ENCODE measurements at places on chromosomes 7 and 10. TPM values are rescaled to one million over a fixed set of nuclear protein-coding genes. Genes with fewer than 3 reads are reported as not detected.

- peaks cover 26% of the 10 kb centered on the region for H3K4me1 ChIP-seq
- no peaks in the 10 kb centered on the region for H3K36me3 ChIP-seq
- peak overlapping the region; percentile 57 for H3K27ac ChIP-seq
- DNase-seq, result no peak
These were observed 58.4 kb downstream of the ZNF467 start for GRCh38 chr7:149714910-149715471.

- H3K36me3 ChIP-seq, result peaks cover 58% of the 10 kb centered on the region
- no peaks in the 10 kb centered on the region for H3K4me1 ChIP-seq
- H3K27me3 ChIP-seq, result no peaks in the 10 kb centered on the region
- no peak overlapping the region for H3K4me3 ChIP-seq
- no peak for DNase-seq
These were observed 249.2 kb downstream of the SFMBT2 start for GRCh38 chr10:7161484-7162250.

DNA sequence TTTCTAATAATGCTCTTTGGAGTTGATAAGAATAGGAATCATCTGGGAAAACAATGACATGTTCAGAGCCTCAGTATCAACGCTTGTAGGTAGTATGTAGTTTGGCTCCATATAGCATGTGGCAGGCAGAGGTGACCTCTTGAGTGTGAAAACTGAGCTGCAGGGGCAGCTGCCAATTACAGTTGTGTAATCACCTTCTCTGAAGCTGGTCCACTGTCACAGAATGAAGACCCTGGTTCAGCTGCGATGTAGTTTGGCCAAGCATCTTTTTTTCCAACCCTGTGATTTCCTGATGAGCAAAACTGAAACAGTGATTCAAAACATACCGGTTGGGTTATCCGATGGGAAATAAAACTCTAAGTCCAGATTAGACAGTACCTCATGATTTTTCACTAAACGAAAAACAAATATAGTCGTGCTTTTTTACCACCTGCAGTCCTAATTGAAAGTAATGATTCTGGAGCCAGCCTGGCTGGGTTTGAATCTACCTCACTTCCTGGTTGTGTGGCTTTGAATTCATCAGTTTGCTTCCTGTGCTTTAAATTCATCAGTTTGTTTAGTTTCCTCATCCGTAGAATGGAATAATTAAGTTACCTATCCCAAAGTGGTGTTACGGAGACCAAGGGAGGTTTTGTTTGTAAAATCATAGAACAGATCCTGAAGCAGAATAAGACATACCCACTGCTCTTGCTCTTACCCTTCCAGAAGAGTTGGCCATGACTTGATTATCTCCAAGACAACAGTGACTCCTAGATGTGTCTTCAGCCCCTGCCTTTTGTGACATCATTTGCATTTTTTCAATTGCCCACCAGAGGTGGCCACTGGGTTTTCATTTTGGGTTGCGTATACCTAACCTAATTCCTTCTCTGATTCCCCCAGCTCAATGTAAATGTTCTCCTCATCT, 87.4 kb downstream of the CELF2 start:
- H3K36me3 ChIP-seq, result no peaks in the 10 kb centered on the region
- no peaks in the 10 kb centered on the region for H3K4me1 ChIP-seq
- no peaks in the 10 kb centered on the region for H3K27me3 ChIP-seq
- H3K4me3 ChIP-seq, result no peak overlapping the region
- peak; percentile 27 for DNase-seq
- H3K27ac ChIP-seq, result no peak overlapping the region

DNA sequence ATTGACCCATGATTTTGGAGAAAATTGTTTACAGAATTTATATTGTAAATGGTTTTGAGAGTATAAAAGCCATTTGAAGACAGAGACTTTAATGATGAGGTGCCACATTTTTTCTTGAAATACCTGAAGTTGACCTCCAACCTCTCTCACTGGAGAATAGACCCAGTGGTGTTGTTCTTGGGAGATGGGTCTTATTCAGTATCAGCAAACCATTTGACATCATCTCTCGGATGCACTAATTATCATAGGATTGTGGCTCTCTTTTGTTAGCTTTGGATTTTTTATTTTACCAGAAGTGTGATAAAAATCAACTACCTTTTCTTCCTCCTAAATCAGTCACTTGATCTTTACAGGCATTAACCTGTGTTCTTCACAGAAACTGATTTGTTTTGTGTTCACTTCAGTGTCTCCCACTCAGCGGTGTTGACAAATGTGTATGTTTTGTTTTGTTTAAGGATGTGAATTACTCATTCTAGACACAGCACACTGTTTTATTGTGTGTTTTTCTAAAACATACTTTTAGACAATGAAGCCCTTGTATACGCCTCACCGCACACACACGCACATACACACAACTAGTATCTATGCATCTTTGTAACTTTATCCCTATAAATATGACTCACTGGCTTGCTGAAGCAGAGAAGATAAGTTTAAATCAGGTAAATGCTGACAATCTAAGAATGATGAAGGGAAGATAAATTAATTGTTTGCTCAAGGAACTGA, 455.6 kb downstream of the INHBA start:
- DNase-seq, result no peak
- no peaks in the 10 kb centered on the region for H3K27me3 ChIP-seq
- no peak overlapping the region for H3K27ac ChIP-seq
- no peaks in the 10 kb centered on the region for H3K36me3 ChIP-seq
- no peaks in the 10 kb centered on the region for H3K4me1 ChIP-seq

DNA sequence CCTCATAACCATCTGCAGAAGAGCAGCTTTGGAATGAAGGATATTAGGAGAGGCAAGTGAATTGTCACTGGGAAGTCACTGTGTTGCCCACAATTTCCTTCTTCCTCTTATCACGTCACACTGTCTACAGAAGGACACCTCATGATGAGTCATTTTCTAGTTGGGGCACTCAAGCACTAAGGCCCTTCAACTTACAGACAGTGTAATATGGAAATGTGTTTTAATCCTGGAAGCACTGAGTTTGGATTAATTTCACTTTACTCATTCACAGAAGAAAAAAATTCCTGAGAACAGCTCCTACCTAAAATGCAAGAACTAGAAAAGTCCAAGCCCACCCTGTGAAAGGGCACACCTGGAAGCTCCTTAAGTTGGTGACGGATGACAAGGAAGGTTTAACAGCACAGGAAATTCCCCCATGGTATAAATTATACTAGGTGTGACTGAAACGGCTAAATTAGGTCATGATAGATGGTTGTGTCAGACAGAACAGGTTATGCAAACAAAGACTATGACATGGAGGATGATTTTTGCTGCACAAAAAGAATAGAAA, 56.6 kb downstream of the PARD3 start:
- H3K27ac ChIP-seq, result no peak overlapping the region
- no peaks in the 10 kb centered on the region for H3K27me3 ChIP-seq
- no peak for DNase-seq
- no peaks in the 10 kb centered on the region for H3K4me1 ChIP-seq
- H3K36me3 ChIP-seq, result no peaks in the 10 kb centered on the region

DNA sequence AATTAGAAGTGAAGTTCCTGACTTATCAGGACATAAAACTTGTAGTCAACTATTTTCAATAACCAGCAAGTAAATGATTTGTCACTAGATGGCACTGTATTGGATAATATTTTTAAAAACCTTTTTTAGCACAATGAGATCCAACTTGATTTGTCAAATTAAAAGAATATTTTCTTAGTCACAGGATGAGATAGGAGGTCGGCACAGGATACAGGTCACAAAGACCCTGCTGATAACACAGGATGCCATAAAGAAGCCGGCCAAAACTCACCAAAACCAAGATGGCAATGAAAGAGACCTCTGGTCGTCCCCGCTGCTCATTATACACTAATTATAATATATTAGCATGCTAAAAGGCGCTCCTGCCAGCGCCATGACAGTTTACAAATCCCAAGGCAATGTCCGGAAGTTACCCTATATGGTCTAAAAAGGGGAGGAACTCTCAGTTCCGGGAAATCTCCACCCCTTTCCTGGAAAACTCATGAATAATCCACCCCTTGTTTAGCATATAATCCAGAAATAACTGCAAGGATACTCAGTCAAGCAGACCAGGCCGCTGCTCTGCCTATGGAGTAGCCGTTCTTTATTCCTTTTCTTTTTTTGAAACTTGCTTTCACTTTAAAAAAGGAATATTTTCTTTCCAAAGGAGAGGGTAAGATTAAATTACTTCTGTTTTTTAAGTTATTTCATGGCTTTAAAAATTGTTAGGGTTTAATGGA, 255.7 kb upstream of the MKLN1 start:
- no peaks in the 10 kb centered on the region for H3K27me3 ChIP-seq
- no peak overlapping the region for H3K4me3 ChIP-seq
- peaks cover 19% of the 10 kb centered on the region for H3K4me1 ChIP-seq
- no peak overlapping the region for H3K27ac ChIP-seq

- H3K4me1 ChIP-seq, result no peaks in the 10 kb centered on the region
- H3K4me3 ChIP-seq, result no peak overlapping the region
- no peak overlapping the region for H3K27ac ChIP-seq
- H3K36me3 ChIP-seq, result no peaks in the 10 kb centered on the region
These were observed 137.1 kb upstream of the MDFIC start for GRCh38 chr7:114784746-114785145.

DNA sequence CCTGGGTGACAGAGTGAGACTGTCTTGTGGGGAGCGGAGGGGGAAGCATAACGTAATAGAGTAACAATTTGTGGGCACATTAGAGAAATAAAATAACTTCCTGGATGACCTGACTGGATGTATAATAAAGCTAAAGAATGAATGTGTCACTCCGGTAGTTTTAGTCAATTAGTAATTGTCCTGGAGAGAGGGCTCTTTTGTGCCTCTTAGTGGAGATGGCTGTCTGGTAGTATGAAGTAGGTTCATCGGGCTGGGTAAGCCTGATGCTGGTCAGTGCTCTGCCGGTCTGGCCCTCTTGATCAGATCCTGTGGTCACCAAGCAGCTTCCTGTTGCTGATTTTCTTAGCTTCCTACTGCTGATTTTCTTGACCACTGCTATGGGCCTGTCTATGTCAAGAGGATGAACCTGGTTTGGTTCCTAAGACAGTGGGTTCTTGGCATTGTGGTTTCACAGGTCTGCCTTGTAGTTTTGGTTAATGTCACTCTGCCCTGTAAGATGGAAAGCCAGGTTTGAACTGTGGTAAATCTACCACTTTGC, 34.1 kb downstream of the ZRANB1 start:
- H3K4me3 ChIP-seq, result no peak overlapping the region
- H3K27me3 ChIP-seq, result no peaks in the 10 kb centered on the region
- H3K27ac ChIP-seq, result no peak overlapping the region
- peaks cover 29% of the 10 kb centered on the region for H3K4me1 ChIP-seq

DNA sequence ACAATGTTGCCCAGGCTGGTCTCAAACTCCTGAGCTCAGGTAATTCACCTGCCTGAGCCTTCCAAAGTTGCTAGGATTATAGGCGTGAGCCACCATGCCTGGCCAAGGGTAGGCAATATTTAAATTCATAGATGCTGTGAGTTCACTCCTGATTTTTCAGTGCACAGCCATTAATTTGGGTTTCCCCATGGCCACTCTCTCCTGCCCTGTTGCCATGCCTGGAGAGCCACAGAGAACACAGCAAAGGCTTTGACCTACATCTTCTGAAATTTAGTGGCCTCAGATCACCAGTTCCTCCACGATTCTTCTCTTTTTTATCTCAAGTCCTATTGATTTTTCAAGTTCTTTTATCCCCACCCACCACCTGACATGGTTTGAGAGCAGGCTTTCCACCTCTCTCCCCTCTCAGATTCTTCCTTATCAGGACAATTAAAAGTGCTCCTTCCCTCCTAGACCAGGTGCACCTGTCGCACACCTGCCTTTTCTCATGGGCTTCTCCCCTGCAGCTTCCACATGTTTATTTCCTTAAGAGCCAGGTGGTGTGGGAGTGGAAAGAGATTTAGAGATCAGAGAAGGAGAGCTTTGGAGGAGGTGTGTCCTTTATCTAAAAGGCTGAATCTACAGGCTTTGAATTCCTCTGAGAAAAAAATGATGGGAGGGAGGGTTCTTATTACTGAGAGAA, 123.8 kb downstream of the ADRA2A start:
- DNase-seq, result no peak
- no peaks in the 10 kb centered on the region for H3K36me3 ChIP-seq
- H3K4me1 ChIP-seq, result no peaks in the 10 kb centered on the region
- no peaks in the 10 kb centered on the region for H3K27me3 ChIP-seq

DNA sequence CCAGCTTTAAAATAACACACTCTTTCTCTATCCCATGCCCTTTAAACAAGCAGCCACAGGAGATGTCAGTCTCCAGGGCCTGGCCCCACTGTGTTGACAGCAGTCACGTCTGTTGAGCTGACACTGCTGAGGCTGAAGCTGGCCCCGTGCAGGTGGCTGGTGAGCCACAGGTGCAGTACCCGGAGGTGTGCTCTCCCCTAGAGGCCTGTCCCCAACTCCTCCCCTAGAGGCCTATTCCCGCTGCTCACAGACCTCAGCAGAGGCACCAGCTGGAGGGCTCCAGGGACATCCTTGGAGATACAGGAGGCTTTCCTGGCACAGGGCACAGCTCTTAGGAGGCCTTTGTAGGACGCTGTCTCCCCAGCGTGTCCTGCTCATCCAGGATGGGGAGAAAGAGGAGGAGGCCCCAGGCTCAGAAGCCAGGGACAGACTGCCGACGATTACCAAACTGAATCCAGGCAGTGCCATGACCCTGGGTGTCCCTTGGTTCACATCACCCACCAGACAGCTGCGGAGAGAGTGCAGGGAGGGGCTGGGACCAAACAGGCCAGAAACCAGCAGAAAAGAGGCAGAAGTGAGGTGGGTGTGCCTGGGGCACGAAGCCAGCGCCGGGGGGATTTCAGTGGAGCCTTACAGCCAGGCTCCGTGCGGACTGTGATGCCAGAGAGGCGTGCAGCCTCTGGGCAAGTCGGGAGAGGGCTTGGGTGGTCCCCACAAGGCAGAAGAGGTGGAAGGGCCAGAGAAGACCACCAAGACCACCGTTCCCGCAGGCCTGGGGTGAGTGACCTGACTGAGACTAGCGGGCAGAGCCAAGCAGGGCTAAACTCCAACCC, 18.5 kb upstream of the TTYH3 start:
- no peaks in the 10 kb centered on the region for H3K27me3 ChIP-seq
- peaks cover 12% of the 10 kb centered on the region for H3K4me1 ChIP-seq
- DNase-seq, result no peak
- H3K27ac ChIP-seq, result no peak overlapping the region

GRCh38 chr7:130294314-130294713, 1.4 kb downstream of the CPA4 start:
- DNase-seq, result no peak
- no peak overlapping the region for H3K27ac ChIP-seq
- no peak overlapping the region for H3K4me3 ChIP-seq
- H3K27me3 ChIP-seq, result no peaks in the 10 kb centered on the region
- H3K36me3 ChIP-seq, result no peaks in the 10 kb centered on the region
- no peaks in the 10 kb centered on the region for H3K4me1 ChIP-seq

DNA sequence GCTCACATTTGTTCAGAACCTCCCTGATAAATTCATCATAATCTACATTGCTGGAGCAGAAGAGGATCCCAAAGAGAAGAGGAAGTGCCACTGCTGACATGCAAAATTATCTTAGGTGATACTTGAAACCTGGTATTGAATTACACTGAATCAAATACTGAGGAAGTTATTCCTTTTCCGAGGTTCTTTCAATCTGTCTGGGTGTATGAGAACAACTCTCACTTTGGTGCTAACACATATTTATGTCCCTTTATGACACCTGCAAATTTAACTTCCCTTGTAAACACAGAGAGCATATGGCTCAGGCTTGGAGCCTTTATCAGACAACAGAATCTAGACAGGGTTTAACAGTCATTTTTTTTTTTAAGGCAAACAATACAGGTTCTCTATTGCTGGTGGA, 131.4 kb downstream of the SRPK2 start:
- H3K36me3 ChIP-seq, result no peaks in the 10 kb centered on the region
- no peak overlapping the region for H3K27ac ChIP-seq
- no peaks in the 10 kb centered on the region for H3K27me3 ChIP-seq
- peaks cover 18% of the 10 kb centered on the region for H3K4me1 ChIP-seq

HABP2 gene
- total RNA-seq, result not detected

TFR2 gene
- 12.0 TPM for total RNA-seq

ASB10 gene
- total RNA-seq, result not detected

TRIL gene
- total RNA-seq, result 0.07 TPM
